NCI-H2227 treated with DMSO at 0.1 percent for 48 hours (cell line): ENCODE measurements at places on chromosomes 7 and 10.

DNA sequence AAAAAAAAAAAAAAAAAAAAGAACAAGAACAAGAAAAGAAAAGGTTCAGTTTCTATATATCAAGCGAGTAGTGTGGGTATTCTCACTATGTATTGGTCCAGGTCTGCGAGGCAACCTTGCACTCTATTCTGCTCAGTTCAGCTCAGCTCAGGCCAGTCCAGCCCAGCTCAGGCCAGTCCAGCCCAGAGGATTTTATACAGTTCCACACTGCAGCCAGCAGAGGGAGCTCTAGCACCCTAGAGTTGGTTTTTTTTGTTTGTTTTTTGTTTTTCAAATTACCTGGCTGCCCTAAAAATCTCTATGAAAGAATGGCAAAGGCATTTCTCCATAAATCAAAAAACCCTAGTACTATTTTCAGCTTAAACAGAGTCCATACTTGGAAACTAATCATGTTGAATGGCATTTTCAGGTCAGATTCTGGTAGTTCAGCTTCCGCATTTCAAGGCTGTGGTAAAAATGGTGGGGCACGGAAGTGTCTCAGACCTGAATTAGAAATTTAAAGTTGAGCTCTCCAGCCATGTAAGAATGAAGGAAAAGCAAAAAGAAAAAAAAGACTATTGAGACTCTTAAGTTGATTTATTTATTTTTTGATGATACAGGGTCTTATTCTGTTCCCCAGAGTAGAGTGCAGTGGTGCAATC, 55.2 kb upstream of the GSDME start:
- no peak for DNase-seq

DNA sequence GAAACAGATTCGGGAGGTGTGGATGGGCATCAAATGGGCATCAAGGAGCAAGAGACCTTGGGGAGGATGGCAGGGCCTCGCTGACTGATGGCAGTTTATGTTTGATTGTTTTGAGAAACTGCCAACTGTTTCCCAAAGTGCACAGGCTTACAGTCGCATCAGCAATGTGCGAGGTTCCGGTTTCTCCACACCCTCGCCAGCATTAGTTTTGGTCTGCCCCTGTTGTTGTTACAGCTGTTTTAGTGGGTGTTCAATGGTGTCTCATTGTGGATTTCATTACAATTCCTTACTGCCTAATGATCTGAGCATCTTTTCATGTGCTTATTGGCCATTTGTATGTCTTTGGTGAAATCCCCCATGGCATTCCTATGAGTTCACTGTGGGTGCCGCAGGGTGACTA, 24.4 kb downstream of the AKR1E2 start:
- no peak for DNase-seq

- no peak for DNase-seq
These were observed 171.1 kb downstream of the ADK start for GRCh38 chr10:74322141-74322540.

DNA sequence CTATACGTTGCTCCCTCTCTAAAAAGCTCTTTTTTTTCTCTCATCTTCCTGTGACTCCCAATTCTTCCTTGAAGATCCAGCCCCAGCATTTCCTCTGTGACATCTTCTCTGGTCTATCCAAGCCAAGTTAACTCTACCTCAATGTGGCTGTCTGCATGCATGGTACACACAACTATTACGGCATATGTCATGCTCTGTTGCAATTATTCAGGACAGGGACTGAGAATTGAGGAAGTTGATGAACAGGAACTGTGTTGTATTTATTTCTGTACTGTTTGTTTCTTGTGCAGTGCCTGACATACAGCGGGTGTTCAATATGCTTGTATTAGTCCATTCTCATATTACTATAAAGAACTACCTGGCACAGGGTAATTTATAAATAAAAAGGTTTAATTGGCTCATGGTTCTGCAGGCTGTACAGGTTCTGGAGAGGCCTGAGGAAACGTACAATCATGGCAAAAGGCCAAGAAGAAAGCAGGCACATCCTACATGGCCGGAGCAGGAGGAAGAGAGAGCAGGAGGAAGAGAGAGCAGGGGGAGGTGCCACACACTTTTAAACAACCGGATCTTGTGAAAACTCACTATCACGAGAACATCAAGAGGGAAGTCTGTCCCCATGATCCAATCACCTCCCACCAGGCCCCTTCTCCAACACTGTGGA, 6.3 kb downstream of the TRPV5 start:
- DNase-seq: no peak

GRCh38 chr10:17878896-17879295, 69.7 kb downstream of the MRC1 start:
- DNase-seq: no peak

GRCh38 chr10:131260031-131260430, 51.5 kb downstream of the TCERG1L start:
- DNase-seq: no peak

- no peak for DNase-seq
These were observed 25.5 kb downstream of the ZFAND4 start for GRCh38 chr10:45647118-45647517.

- DNase-seq: no peak
These were observed 27.7 kb downstream of the SLC29A3 start for GRCh38 chr10:71346731-71347130.

DNA sequence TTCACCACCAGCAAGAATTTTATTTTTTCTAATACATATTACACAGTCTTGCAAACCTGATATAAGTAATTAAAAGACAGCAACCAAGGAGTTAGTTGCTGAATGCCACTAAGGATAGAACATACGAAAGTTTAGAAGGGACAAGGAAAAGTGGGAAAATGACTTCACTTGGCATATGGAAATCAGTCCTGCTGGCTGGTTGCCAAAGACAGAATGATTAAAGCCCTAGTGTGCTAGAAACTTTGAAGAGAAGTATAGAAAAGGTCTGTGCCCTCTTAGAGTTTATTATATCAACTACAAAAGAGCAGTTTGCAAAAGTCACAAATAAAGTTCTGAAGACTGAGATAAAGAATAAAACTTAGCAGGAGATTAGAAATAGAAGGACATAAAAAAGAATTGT, 5.8 kb upstream of the YAE1 start:
- no peak for DNase-seq

- DNase-seq: no peak
These were observed 61.3 kb downstream of the ZNF22 start for GRCh38 chr10:45061982-45062381.

DNA sequence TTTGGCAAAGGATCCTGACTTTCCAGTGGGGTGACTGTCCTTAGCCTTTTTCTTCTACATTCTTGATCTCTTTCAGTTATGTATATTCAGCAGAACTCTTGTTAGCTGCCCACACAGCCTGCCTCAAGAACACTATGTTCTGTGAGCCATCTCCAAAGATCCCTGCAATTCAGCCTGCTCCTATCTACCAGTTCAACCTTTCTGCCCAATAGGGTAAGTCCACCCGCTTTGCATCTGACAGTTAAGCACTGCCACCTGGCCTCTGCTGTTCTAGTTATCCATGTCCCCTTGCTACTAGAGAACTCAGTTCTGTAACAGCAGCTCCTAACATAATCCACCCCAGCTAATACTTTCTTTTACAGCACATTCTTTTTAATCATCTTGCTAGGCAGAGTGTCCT, 13.5 kb downstream of the OR9A2 start:
- DNase-seq: no peak

DNA sequence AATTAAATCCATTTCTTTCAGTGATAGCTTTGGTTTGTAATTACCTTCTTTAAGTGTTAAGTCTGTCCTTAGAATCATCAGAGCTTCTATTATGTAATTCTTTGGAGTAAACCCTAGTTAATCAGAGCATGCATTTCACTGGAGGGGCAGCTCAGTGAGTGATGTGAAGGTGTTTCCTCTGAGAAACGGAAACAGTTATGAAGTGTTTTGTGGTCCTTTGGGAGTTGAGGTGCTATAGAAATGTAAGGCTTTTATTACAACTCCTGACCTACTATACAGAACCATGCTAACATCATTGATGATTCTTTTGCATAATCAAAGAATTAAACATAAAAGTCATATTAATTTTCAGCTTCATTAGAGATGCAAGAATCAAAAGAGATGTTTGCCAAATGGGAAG, 141.5 kb downstream of the EXOC4 start:
- no peak for DNase-seq

GRCh38 chr7:867001-867405, 9.4 kb upstream of the GET4 start:
- DNase-seq: no peak

- DNase-seq: no peak
These were observed 157.3 kb downstream of the NOC3L start for GRCh38 chr10:94205396-94205831.

DNA sequence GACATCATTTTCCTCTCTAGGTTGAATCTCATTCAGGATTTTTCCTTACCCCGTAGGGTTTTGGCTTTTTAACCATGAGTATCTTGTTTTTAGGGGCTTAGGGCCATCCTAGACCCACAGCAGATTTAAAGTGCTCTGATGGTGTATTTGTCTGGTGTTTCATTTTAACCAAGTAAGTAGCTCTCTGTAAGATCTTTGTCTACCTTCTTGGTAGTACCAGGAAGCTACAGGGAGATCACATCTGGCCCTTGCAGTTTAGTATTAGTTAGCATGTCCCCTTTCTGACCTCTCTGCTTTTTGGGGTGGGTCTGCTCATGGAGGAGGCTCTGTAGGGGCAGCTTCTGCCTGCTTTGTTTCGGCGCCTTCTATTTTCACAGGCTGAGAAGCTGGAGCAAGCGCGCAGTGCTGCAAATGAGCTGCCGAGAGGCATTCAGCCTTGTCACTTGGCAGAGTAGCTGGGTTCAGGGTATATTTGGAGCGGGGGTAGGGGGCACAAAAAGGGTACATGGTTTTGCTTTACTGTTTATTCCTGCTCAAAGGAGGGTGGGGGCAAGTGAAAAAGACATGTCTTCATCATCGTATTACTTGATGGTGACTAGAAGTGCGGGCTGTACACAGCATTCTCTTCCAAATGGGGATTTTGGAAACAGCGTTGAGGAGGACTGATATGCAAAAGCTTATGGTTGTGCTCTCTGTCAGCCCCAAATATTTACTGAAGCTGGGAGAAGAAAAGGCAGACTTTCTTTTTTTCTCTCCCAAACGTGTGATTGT, 146.3 kb downstream of the CELF2 start:
- no peak for DNase-seq

DNA sequence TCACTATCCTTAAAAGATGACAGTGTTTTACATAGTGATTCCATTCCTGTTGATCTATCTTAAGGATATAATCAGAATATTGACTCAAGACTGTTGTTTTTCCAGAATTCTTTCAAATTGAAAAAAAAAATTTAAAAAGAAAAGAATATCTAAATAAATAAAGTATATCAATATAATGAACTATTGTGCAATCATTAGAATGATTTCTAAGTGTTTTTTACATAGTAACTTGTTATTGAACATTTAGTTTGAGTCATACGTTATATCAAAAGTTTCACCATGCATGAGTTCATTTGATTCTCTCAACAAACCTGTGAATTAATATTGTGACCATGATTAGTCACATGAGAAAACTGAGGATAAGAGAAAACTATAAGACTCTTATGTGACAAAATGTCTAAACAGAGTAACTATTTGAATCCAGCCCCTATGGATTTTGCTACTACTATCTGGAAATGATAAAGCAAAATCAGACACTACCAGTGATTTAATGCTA, 46.1 kb downstream of the KLF6 start:
- DNase-seq: no peak

GRCh38 chr10:93061594-93062513, 1.3 kb downstream of the CYP26C1 start:
- DNase-seq: no peak

DNA sequence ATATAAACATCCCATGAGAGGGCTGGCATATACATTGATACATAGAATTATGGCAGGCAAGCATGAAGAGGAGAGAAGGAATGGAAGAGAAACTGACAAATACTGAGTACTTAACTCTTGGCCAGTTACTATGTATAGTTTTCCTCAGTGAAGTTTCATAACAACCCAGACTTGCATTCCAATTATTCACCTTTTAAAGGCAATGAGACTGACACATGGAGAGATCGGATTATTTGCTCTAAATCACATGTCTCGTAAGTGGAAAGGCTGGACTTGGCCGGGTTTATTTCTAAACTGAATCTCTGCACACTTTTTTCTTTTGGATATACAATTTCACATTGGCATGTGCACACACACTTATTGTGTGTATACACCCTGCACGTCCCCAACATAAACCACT, 548.3 kb downstream of the PHTF2 start:
- no peak for DNase-seq
